ENCODE measurements at places on chromosomes 1 and 21.

DNA sequence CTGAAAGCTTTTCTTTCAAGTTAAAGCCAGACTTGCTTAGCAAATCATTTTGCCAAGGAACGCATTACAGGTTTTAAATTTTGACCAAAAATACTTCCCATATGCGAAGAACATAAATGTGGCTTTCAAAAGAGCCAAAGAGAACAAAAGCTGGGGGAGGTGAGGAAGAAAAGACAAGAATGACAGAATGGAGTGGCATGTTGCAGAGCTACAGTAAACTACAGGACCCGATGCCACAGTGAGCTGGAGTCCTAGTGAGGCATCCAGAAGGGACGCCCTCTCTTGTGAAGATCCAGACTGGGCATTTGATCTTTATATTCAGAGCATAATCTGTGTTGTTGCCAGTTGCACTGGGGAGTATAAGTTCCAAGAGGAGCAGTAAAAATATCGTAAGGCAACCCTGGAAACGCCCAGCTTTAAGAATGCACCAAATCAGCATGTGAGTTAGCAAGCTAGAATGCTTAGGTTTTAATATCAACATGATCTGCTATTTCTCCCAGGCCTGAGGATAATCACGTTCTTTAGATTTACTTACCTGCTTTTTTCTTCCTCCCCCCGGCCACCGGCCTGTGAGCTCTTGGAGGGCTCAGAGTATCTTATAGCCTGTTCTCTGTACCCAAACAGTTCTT is 48.4 kb upstream of the HOOK1 start:
- DNase-seq, result no peak

DNA sequence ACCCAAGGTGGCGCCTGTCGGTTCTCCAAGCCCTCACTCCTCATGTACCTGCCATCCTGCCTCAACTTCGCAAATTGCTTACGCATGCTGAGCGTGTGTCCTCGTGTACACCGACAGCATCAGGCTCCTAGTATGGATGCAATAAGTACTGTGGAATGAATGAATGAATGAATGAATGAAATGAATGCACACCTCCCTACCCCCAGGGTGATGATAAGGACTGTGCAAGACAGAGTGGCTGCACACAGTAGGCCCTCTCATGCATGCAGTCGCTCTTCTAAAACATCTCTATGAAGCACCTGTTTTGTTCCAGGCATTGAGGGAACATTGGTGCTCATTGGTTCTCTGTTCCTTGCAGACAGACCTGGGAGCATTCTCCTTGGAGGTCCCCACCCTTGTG is 49.8 kb upstream of the H6PD start:
- DNase-seq, result no peak

DNA sequence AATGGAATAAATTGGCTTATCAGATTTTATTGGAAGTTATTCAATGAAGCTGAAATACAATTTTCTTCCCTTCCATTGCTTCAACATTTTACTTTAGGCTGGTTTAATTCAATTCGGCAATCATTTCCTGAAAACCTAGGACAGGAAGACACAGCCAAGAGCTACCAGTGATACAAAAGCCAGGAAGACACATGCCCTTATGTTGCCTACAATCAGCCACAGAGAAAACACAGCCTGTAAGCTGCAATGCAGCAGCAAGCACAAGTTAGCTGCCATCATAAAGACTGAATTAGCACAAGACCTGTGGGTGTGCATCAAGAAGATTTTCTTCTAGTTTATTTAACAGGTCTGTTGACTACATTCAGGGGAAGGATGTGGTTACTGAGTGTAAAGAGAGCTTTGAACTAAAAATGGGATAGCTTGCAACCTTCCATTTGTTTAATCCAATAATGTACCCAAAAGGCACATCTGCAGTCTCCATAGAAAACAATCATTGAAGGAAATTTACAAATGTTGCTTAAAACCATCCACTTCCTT is 193.8 kb downstream of the KCNH1 start:
- no peak for DNase-seq

DNA sequence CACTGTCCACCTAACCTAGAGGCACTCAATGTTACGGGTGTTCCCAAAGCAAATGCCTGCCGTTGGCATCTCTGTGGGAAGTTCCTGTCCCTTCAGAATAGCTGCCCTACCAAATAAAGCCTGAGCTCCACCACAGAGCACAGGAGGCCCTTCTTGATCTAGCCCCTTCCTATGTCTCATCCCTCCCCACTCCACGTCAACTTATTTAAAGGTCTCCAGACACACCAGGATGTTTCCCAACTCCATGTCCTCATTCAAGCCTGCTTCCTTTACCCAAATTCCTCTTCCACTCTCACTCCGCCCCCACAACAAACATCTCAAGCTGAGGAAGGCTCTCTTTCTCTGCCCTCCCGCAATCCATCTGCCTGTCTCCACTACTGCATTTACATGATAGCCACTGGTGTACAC is 87.7 kb downstream of the TGFBR3 start:
- no peak for DNase-seq

DNA sequence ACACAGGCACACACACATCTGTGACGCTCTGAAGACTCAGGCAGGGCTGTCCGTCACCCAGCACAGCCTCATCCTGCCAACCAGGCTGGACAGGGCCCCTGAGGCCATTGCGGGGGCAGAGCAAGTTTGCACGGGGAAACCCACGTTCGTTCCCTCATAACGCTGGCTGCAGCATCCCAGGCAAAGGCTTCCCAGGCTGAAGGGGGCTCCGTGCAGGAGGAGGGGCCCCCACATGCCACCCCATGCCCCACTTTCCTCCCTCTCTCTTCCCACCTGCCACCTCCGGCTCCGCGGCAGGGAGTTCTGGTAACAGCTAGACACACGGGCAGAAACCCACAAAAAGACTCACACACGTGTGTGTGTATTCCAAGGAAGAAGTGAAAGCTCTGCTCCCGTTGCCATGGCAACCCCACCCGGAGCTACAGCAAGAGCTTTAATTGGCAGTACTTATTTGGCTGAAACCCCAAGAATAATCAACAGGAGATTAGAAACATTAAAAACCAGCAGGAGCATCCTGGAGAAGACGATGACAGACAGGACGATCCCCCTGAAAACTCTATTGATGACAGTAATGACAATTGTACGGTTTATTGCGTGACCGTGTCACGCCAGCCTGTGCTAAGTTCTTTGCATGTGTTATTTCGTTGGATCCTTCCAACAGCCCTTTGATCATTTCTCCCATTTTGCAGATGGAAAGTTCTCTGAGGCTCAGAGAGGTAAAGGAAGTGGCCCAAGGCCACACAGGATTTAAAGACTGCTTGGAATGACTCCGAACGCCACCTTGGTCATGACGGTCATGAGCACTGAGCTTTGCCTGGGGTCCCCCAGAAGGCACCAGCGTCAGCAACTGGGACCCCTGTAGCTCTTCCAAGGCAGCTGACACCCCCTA is 247.1 kb downstream of the NPHP4 start:
- no peak for DNase-seq

GRCh38 chr1:161720956-161721737 is at the start of gene FCRLB:
Gene FCRLB, plus strand, starts transcription at chr1:161721544. Its CDS starts 1,129 bp downstream, at chr1:161722673.
- DNase-seq, result no peak

GRCh38 chr1:68497358-68497698 is 446 bp upstream of the DEPDC1 start:
- no peak for DNase-seq

- DNase-seq, result no peak
Observed at GRCh38 chr1:240946926-240947325, 335.0 kb upstream of the GREM2 start.

- peak; percentile 29 for DNase-seq
Observed at GRCh38 chr1:36366091-36366661, 19.5 kb downstream of the STK40 start.

DNA sequence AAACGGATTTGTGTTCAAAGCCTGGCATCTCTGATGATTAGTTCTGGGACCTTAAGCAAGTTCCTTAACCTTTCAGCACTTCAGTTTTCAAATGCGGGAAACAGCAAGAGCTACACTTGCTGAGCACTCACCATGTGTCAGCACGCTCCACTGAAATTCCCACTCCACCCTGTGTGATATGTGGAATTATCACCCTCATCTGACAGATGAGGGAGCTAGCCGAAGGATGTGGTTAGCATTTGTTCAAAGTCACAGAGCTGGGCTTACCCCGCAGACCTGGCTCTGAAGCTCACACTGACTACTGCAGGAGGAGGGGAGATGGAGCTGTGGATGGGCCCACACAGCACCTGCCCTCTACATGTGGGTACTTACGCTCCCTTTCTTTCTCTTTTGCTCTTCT is 29.1 kb downstream of the IL12RB2 start:
- peak; percentile 7 for DNase-seq

GRCh38 chr1:238681021-238681420 is 705.3 kb upstream of the CHRM3 start:
- DNase-seq, result no peak

GRCh38 chr1:206062464-206062863 is 9.5 kb downstream of the RHEX start:
- DNase-seq, result no peak

GRCh38 chr21:15423676-15424445 is 305.9 kb upstream of the USP25 start:
- DNase-seq, result no peak

- DNase-seq, result no peak
Observed at GRCh38 chr21:20998886-20999285, 677 bp downstream of the NCAM2 start.

DNA sequence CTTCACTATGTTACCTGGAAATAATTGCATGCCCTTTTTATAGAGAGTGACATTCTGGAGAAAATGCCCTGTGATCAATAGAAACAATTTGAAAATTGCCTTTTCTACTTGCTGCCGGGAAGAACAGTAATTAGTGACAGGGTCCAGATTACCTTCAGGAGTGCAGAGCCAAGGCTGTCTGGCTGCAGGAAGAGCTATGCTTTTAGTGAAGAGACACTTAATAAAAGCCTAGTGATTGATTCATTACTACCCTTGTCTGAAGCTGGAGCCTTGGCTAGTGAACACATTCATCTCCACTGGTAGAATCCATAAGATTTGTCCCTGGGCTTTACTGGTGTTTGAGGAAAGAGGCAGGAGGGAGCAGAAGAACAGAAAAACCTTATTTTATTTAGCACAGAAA is 12.9 kb upstream of the DNASE2B start:
- no peak for DNase-seq

- DNase-seq, result no peak
Observed at GRCh38 chr1:68973459-68974244, 476.8 kb upstream of the DEPDC1 start.

DNA sequence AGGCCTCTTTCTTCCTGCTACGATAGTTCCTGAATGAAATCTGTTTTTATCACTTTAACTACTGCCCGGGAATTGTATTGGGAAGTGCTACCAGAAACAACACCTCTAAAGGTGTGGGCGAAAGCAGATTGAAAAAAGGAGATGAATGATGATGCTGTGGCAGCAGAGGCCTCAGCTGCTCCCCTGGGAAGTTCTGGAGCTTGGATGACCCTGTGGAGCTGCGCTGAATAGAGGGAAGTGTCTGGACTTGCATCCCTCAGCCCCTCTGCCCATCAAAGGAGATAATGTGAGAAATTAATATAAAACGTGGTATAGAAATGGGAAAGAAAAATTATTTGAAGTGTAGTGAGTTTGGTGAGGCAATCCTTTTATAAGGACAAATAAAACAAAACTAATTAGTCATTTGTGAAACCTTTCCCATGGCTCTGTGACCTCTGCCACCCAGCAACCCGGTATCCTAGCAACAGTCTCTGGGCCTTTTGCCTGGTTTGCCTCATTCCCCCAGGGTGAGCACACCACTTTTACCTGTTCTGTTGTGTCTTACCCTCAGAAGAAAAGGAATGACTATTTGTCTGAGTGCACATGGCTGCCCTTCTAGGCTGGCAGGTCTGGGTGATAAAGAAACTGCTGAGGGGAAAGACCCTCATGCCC is 21.3 kb downstream of the OVAAL start:
- DNase-seq, result no peak

DNA sequence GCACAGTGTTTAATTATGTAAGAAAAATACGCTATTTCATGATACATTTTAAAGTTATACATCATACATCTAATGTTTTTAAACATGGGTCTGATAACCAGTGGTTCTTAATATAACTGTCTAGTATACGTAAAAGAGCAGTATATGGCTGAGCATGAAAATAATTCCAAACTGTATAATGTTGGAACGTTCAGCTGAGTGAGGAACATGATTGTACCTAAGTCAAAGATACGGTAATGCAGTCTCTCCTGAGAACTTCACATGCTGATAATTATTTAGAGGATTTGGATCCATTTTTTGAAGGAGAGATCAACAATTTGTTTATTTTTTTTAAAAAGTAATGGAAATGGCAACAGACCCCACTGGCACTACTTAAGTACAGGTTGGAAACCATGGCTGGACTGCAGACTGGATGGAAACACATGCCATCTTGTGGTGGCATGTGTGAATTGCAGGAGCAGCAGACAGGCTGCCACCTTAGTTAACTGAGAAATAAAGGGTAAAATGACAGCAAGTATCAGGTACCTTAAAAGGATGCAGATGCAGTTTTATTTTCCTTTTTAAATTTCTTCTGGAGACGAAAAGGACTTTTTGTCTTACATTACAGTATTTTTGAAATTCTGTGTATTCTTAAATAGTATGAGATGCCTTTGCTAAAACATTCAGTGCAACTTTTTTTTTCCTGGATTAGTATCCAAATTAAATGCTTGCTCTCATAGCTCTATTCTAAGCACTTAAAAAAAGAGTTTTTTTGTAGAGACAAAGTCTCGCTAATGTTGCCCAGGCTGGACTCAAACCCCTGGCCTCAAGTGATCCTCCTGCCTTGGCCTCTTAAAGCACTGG is 73.8 kb downstream of the MTR start:
- peak; percentile 15 for DNase-seq

All from T-helper 9 cell (primary cell).